Osteocyte (in vitro differentiated cells): ENCODE measurements at places on chromosomes 4 and X. TPM values are rescaled to one million over a fixed set of nuclear protein-coding genes. Genes with fewer than 3 reads are reported as not detected.

Gene C1GALT1C1
- 26.6 and 30.4 TPM in 2 replicates for total RNA-seq

Gene PIR
- 18.7 and 21.8 TPM in 2 replicates for total RNA-seq

Gene VEGFC
- total RNA-seq: 13.6 and 14.7 TPM in 2 replicates

Gene GATB
- 18.0 and 20.9 TPM in 2 replicates for total RNA-seq

Gene KCNIP4
- 0.24 and 0.55 TPM in 2 replicates for total RNA-seq

Gene CYBB
- total RNA-seq: not detected in 2 replicates

Gene CFAP47
- total RNA-seq: not detected in 2 replicates

Gene LPAR4
- total RNA-seq: 2.4 and 2.6 TPM in 2 replicates

Gene EXOC1L
- not detected in 2 replicates for total RNA-seq

Gene OTC
- total RNA-seq: not detected in 2 replicates

Gene CXCR3
- total RNA-seq: not detected in 2 replicates

Gene DCAF8L2
- not detected in 2 replicates for total RNA-seq

Gene DCX
- not detected in 2 replicates for total RNA-seq

Gene EFNB1
- 17.2 and 18.2 TPM in 2 replicates for total RNA-seq

Gene ENPEP
- total RNA-seq: 0.47 and 0.94 TPM in 2 replicates

Gene SLC9B2
- 19.9 and 21.6 TPM in 2 replicates for total RNA-seq

Gene TMEM165
- total RNA-seq: 95.5 and 102 TPM in 2 replicates

Gene PGAM4
- total RNA-seq: not detected in 2 replicates

Gene HTN3
- not detected in 2 replicates for total RNA-seq

Gene RHOXF2
- not detected in 2 replicates for total RNA-seq
